ENCODE measurements at places on chromosomes 11 and 22. TPM values are rescaled to one million over a fixed set of nuclear protein-coding genes. Genes with fewer than 3 reads are reported as not detected.

The BIK gene
- polyA plus RNA-seq, result 3.4 TPM

DNA sequence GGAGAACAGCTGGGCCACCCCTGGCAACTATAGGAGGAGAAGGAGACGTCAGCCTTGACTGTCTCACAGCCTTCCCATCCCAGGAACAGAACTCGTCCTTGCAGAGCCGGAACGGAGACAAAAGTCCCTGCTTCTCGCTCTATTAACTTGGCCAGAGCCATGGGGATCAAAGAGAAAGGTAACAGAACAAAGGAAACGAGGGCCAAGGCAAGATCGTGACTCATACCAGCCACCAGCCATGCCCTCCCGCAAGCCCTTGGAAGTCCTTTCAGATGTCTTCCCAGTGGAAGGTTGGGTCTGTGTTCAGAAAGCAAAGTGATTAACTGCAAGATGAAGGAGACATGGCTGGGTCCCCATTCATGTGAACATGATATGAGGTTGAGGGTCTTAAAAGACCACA is 64.7 kb downstream of the PDE2A start:
- H3K27ac ChIP-seq, result peak overlapping the region; percentile 86
- no peak overlapping the region for H3K4me3 ChIP-seq
- no peaks in the 10 kb centered on the region for H3K27me3 ChIP-seq
- no peaks in the 10 kb centered on the region for H3K36me3 ChIP-seq
- no peak for DNase-seq

DNA sequence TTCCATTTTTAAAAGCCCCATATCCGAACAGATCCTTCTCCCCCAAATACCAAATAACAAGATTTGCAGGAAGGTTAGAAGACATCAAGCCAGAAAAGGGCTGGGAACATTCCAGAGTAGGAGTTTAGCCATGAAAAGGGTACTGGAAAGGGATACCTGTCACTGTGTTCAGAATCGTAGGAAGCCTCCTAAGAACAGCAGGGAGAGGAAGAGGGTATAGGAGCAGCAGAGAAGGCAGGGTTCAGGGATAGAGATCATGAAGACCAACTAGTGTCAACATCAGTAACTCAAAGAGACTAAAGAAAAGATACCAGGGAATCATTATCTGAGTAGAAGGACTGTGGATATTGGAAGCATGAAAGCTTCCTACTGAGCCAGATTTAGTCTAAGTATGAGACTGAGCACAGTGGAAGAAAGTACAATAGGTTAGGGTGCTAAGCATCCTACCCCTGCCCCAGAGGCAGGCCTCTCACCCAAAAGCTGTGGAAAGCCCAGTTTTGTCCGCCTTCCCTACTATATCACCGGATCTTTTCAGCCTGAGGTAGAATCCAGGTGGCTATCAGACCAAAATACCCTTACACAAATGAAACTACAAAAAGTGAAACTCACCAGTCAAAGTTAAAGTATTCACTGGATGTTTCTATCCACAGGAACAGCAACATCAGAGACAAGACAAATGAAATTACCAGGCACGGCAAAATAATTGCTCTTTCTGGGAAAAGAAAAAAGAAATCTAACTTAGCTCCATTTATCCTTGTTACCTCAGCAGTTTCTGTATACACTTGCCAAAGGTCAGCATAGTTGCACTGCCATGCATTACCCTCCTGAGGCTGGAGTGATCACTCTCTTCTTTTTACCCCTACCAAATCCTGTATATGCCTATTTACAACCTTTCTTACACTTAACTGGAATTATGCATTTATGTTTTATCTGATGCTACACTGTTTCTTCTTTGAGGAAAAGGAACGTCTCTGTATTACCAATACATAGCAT is 16.7 kb downstream of the GDPD4 start:
- no peak overlapping the region for H3K27ac ChIP-seq
- DNase-seq, result no peak

DNA sequence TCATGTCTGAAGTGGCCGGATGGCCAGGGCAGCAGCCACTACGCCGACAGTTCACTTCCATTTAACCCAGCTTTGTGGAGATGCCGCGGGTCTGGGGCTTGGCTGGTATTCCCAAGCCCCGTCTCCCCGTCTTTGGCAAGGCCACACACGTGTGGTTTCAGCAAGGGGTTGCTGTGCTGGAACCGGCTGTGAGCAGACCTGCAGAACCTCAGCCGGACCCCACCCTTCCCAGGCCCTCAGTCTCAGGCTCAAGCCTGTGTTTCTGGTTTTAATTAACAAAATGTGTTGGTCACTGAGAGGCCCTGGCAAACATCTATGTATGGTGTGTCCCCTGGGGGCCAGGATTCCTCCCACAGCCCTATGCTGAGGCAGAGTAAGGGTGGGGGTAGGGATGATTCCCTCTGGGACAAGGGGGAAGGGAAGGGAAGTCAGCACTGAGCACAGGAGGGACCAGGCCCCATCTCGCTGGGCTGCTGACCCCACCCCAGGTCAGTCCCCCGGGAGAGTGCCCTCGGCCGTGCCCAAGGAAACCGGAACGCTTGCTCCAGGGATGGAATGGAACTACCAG is 9.3 kb downstream of the OSBPL5 start:
- H3K36me3 ChIP-seq, result no peaks in the 10 kb centered on the region
- H3K27ac ChIP-seq, result peak overlapping the region; percentile 63
- no peak for DNase-seq
- no peaks in the 10 kb centered on the region for H3K27me3 ChIP-seq
- no peak overlapping the region for H3K4me3 ChIP-seq

DNA sequence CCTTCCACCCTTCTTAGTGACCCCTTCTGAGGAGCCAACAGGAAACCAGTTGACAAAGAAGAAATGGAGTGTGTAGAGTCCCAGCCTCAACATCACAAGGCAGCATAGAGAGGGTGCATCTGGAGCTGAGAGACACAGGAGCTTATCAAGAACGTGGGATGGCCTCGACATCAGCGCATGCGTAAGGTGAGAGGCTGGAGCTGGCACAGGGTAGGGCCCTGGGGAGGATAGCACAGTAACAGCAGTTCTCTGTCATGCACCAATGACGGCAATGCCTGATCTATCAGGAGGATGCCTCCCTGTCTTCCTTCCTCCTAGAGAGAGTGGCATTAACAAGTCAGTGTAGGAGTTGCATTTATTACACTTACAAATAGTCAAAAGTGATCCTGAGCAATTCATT is 426.1 kb downstream of the NTM start:
- H3K27me3 ChIP-seq, result no peaks in the 10 kb centered on the region
- no peak overlapping the region for H3K27ac ChIP-seq
- no peak overlapping the region for H3K4me3 ChIP-seq
- H3K4me1 ChIP-seq, result no peaks in the 10 kb centered on the region
- H3K36me3 ChIP-seq, result no peaks in the 10 kb centered on the region

DNA sequence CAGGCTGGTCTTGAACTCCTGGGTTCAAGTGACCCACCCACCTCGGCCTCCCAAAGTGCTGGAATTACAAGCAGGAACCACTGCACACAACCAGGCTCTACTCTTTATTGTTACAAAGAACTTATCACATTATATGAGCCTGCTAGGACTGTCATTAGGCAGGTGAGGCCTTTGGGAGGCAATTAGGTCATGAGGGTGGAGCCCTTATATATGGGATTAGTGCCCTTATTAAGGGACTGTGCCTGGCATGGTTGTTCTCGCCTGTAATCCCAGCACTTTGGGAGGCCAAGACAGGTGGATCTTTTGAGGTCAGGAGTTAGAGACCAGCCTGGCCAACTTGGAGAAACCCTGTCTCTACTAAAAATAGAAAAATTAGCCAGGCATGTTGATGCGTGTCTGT is 10.5 kb upstream of the PSMC3 start:
- H3K27ac ChIP-seq, result peak overlapping the region; percentile 71
- no peaks in the 10 kb centered on the region for H3K27me3 ChIP-seq
- no peaks in the 10 kb centered on the region for H3K36me3 ChIP-seq
- H3K4me1 ChIP-seq, result peaks cover 29% of the 10 kb centered on the region
- no peak overlapping the region for H3K4me3 ChIP-seq

- no peak overlapping the region for H3K4me3 ChIP-seq
- peaks cover 3% of the 10 kb centered on the region for H3K27me3 ChIP-seq
- H3K4me1 ChIP-seq, result no peaks in the 10 kb centered on the region
- no peaks in the 10 kb centered on the region for H3K36me3 ChIP-seq
Observed at GRCh38 chr11:124190298-124191139, 7.4 kb downstream of the OR10D3 start.

The RPS6KA4 gene
- 4.9 TPM for polyA plus RNA-seq

DNA sequence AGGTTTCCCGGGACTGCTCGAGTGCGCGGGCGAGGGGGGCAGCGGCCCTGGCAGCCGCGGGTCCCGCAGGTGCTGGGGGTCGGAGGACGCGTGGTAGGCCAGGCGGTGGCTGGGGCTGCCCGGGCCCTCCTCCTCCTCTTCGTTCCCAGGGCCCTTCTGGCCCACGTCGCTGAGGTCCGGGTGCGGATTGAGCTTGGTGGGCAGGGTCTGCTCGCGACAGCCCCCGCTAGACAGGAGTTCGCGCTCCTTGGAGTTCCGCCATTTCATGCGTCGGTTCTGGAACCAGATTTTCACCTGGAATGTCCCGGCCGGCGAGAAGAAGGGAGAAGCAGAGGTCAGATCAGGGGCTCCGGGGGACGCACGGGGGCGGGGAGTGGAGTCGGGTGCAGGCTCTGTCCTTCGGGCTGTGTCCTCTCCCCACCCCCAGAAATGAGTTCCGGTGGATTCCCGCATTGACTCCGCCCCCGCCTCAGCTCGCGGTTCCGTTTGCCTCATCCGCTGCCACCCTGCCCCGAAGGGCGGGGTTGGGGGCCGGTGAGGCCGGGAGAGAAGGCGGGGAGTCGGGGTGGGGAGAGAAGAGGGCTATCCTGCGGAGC is 3.9 kb downstream of the DBX1 start:
- no peak for DNase-seq
- peaks cover 7% of the 10 kb centered on the region for H3K4me1 ChIP-seq
- H3K27ac ChIP-seq, result no peak overlapping the region
- no peaks in the 10 kb centered on the region for H3K36me3 ChIP-seq
- peaks cover 71% of the 10 kb centered on the region for H3K27me3 ChIP-seq

The PRG2 gene
- polyA plus RNA-seq, result 0.24 TPM

DNA sequence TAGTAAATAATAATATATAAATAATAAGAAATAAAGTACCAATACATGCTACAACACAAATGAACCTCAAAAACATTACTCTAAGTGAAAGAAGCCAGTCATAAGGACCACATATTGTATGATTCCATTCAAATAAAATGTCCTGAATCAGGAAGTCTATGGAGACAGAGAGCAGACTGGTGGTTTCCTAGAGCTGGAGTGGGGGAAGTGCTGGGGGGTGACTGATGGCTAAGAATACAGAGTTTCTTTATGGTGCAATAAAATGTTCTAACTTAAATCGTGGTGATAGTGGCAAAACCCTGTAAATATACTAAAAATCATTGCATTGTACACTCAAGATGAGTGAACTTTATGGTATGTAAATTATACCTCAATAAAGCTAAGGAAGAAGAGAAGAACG is 376.5 kb downstream of the BUD13 start:
- no peaks in the 10 kb centered on the region for H3K4me1 ChIP-seq
- DNase-seq, result no peak
- H3K4me3 ChIP-seq, result no peak overlapping the region
- H3K27ac ChIP-seq, result no peak overlapping the region
- H3K27me3 ChIP-seq, result peaks cover 4% of the 10 kb centered on the region
- H3K36me3 ChIP-seq, result no peaks in the 10 kb centered on the region

The NAALAD2 gene
- polyA plus RNA-seq, result 33.1 TPM

GRCh38 chr11:26830757-26831156 is 108.9 kb upstream of the SLC5A12 start:
- no peak for DNase-seq
- no peak overlapping the region for H3K4me3 ChIP-seq
- H3K27me3 ChIP-seq, result no peaks in the 10 kb centered on the region
- H3K4me1 ChIP-seq, result no peaks in the 10 kb centered on the region
- no peak overlapping the region for H3K27ac ChIP-seq

The SHISAL1 gene
- 2.4 TPM for polyA plus RNA-seq

GRCh38 chr11:133014337-133014736 is 518.0 kb downstream of the OPCML start:
- no peak overlapping the region for H3K27ac ChIP-seq
- H3K4me1 ChIP-seq, result no peaks in the 10 kb centered on the region
- H3K36me3 ChIP-seq, result no peaks in the 10 kb centered on the region
- no peaks in the 10 kb centered on the region for H3K27me3 ChIP-seq
- H3K4me3 ChIP-seq, result no peak overlapping the region
- no peak for DNase-seq

DNA sequence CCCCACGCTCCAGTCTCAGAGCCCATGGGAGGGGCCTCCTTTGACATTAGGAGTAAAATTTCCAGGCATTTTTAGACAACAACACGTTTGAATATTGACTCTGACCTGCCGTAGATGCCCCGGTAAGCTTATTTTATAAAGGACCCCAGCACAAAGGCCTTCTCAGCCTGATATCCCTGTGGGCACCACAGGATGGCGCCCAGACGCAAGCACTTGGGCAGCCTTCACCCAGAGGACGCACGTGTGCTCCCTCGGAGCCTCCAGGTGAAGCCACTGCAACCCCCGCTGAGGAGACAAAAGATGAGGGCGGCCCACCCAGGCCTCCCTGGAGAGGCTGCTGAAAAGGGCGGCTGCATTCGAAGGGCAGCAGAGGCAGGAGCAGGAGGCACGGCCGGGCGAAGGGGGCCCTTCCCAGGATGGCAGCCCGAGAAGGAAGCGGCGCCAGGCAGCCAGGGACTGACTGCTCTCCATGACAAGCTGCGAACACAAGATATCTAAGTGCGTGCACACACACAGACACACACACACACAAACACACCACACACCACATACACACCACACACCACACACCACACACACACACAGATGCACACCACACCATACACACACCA is 15.2 kb upstream of the TH start:
- H3K4me3 ChIP-seq, result no peak overlapping the region
- H3K4me1 ChIP-seq, result peaks cover 4% of the 10 kb centered on the region
- no peak overlapping the region for H3K27ac ChIP-seq
- no peak for DNase-seq

DNA sequence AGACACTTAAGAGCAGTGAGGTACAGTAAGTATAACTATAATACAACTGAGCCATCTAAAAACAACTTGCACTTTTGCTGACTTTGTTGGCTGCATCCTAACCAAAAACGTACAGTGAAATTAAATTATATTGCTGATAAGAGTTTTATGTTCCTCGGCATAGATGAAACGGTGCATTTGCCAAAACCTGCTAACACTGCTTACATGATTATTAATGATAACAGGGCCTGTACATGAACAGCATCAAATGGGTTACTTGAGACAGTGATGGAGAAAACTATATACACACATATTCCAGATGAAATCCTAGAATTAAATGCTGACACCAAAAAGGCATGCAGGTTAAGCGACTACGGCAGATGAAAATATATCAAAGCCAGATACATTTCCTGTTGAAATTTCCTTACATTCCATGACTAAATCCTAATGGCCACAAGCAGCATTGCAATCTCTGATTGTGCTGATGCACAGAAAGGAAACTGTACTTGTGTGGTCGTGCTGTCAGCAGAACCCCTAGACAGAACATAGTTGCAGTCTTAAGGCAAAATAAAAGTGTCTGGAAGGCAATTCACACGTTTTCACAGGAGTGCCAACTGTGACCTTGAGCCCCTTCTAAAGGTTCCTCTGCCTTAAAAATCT is 143.9 kb downstream of the CADM1 start:
- H3K4me3 ChIP-seq, result no peak overlapping the region
- no peaks in the 10 kb centered on the region for H3K36me3 ChIP-seq
- DNase-seq, result no peak
- H3K4me1 ChIP-seq, result peaks cover 7% of the 10 kb centered on the region

Measured in adrenal gland (tissue), 19 donors.